ENCODE measurements at places on chromosomes 1 and 21. TPM values are rescaled to one million over a fixed set of nuclear protein-coding genes. Genes with fewer than 3 reads are reported as not detected.

DNA sequence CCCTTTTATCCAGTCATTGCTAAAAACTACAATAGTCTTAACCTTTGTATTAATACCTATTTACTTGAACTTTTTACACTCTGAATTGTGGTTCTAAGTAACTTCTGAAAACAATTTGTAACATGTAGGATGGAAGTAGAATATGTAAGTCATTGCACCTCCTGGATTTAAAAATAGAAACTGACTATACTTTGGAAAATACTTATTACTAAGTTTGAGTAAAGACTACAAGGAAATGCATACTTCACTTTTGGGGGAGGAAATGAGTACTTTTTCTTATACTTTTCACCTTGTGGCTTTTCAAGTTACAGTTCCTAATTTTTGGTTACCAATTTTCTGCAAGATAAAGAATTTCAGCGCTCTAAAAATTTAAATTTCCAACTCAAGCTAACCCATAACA lies 8.7 kb downstream of the RGS18 start:
- no peak for DNase-seq

DNA sequence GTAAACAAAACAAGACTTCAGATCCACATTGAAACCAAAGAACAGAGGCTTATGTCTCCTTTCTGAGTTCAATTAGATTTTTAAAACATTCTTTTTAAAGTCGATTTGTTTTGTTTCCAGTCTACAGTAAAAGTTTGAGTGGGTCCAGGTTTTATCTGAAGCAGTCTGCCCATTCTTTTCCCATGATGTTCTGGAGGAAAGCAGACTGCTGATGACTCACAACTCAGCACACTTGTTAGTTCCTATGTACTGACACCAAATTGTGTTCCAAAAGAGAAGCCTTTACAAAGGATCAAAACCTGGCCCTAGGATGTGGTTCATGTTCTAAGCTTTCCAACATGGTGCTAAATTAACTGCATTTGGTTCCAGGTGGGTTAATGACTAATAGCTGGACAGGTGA lies 11.4 kb upstream of the CCN1 start:
- DNase-seq = no peak

DNA sequence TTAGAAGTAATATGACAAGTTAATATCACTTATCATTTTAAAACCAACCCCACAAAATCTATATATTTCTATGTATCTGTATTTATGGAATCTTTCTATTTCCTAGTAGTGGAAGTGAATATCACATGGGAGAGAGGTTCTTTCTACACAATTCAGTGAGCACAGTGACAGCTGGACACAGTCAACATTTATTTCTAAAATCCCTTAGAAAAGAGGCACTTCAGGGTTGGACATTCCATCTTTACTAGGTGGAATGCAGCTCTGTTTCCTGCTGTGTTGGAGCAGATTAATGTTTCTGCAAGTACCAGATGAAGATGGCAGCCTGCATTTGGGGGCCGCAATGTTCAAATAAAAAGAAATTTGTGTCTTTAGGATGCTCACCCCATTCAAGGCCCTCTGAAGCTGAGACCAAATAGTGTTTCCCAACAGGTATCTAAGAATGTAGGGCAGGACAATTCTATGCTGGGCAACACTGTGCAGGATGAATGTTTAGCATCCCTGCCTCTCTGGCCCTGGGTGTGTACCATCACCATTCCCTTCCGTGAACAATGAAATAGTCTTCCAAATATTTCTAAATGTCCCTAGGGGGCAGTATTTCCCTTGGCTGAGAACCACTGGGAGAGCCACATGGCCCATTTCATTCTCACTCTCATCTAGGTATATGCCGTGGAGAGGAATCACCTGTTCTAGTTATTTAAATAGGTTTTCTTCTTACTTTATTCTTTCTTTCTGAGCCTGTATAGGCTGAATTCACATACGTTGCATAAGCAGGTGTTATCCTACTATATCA lies 394.8 kb downstream of the PRDM2 start:
- no peak for DNase-seq

ZNF683 gene
- not detected for total RNA-seq

Measured in skin of body (tissue), 3 donors.